NCI-H524 treated with DMSO at 0.1 percent for 48 hours (cell line): ENCODE measurements at places on chromosomes 3 and 15.

DNA sequence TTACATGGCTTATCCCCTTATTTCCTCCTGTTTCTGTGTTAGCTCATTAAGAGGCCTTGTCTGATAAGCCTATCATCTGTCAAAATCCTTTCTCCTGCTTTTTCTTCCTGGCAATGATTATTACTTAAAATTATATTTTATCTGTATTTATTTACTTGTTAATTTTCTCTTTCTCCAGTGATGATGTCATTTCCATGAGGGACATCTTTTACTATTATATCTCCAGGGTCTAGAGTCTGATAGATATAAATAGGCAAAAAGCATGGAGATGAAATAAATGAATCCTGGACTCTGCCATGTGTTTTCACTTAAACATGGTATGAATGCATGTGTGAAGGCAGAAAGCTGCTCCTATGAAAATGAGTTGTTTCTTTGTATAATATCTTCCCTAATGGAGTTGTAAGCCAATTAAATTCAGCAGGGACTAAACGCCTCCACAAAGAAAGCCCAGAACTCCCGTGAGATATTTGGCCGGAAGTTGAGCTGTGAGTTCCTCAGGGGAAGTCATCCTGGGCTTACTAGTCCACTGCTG lies 375.2 kb downstream of the TUSC7 start:
- no peak for DNase-seq

DNA sequence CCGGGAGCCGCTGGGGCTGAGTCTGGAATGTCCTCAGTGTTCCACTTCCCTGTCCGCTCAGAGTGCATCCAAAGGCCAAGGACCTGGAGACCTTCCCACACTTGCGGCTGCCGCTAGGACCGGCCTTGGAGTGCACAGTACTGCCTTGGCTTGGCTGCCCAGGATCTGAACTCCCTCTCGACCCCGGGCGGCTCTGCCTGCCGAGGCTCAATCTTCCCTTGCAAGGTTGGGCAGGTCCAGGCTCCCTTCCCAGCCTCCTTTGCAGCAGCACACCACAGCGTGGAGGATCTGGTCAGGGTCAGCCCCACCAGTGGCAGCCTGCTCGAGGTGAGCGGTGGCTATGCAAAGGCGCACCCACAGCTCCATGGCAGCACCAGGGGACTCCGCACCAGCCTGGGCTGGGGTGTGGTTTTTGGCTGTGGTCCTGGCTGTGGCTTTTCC lies 69.2 kb downstream of the PLXNA1 start:
- DNase-seq = no peak

- no peak for DNase-seq
These were observed 188.3 kb upstream of the CTDSPL start for GRCh38 chr3:37673401-37673800.

GRCh38 chr3:193772422-193772763 lies 179.4 kb downstream of the OPA1 start:
- no peak for DNase-seq

DNA sequence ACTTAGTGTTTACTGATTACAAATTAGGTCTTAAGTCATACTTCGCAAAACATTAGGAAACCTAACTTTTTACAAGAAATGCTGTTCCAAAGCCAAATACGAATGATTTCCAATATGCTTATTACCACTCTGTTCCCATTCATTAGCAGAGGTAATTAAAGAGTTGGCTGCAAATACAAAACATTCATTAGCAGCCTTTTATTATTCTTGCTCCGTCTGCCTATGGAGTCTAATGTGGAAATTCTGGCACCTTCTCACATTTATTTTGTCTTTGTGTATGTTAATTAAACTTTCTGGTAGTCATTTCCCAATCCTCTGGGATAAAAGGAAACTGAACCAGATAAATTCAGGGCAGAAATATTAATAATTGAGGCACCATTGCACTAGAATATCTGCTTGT lies 689.0 kb downstream of the PLOD2 start:
- no peak for DNase-seq

DNA sequence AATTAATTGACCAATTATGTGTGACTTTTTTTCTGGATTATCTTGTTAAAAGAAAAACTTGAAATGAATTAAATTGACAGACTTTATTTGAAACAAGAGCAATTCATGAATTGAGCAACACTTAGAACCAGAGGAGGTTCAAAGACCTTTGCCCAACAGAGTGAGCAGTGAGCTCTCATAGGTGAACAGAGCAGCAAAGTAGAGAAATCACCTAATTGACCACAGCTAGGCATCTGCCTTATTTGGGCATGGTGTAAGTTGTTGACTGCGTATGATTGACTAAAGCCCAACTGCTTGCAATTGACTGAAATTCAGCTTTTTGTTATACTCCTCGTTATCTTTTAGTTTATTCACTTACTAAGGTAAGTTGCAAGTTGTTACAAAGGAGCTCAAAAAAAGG lies 1216.0 kb upstream of the ALCAM start:
- DNase-seq = no peak

DNA sequence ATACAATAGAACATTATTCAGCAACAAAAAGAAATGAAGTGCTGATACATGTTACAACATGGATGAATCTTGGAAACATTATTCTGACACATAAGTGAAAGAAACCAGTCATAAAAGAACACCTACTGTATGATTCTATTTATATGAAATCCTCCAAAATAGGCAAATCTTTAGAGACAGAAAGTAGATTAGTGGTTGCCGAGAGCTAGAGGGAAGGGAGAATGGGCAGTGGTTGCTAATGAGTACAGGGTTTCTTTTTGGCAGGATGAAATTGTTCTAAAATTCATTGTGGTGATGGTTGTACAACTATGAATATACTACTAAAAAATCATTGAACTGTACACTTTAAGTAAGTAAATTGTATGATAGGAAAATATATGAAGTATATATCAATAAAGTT lies 6.3 kb upstream of the LRRC58 start:
- no peak for DNase-seq

DNA sequence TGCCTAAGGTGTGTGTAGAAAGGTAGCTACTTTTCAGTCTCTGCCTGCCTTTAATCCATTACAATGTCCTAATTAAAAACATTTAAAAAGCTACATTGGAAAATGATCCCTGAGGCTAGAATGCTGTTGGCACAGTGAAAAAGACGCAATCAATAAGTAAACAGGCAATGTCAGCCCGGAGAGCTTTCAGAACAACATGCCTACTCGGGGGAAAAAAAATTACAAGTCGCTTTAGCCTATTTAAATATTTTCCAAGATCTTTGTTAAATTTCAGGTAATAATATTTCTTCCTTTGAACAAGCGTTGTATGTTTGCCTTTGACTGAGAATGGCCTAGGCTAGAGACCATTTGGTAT lies 46.6 kb upstream of the CD47 start:
- no peak for DNase-seq

DNA sequence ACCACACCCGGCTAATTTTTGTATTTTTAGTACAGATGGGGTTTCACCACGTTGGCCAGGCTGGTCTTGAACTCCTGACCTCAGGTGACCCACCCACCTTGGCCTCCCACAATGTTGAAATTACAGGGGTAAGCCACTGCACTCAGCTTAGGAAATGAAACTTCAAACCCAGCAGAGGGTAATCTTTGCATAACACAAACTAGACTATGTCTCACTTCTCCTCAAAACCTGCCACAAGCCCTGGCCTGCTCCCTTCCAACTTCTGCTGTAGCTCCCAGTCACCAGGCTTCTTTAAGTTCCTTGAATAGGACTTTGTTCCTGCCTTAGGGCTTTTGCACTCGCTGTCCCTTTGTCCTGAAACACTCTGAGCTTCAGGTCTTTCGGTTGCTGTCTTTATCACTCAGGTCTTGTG lies 39.2 kb upstream of the SEMA4B start:
- no peak for DNase-seq

GRCh38 chr3:81426826-81427577 lies 334.4 kb downstream of the GBE1 start:
- no peak for DNase-seq

GRCh38 chr3:64595253-64595694 lies 92.5 kb downstream of the ADAMTS9 start:
- no peak for DNase-seq

- no peak for DNase-seq
These were observed 162.5 kb downstream of the FMN1 start for GRCh38 chr15:33032053-33032452.

GRCh38 chr3:121606106-121606505 lies 12.9 kb downstream of the FBXO40 start:
- no peak for DNase-seq

DNA sequence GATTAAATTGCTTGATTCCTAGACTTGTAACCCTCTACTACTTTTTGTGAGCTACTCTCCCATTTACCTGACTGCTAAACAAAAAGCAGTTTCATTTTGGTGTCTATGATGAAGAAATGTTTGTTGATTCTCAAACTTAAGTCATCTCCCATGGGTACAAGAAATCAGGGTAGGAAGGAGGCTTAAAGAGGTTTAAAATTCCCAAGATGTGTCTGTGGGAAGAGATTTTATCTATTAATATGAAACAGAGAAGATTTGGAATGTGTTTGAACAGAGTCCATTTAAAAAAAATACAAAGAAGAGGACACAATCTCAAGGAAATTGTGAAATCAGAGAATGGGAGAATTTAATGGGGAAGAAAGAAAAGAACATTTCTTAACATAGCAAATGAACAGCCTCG lies 14.8 kb downstream of the P3H2 start:
- DNase-seq = no peak

DNA sequence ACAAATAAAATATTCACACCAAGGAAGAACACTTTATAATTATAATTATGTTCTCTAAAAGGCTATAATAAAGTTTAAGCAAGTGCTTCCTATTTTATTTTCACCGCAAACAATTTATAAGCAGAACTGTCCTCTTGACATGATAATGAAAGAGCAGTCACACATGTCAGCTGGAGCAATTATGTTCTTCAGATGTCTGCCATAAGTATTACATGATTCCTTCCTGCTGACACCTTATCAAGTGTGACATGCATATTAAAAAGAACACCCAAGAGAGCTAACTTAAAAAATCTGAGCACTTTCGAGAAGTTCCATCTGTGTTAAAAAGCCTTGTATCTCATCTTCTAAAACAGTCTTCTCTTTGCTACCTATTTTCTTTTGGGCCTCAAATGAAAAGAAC lies 249.5 kb downstream of the SQOR start:
- DNase-seq = no peak

- no peak for DNase-seq
These were observed 255.9 kb downstream of the XXYLT1 start for GRCh38 chr3:195015021-195015420.
